ENCODE measurements at places on chromosomes 2 and 18.

- DNase-seq = no peak
Measured at GRCh38 chr2:36589230-36589630, 8.7 kb downstream of the FEZ2 start.

GRCh38 chr18:44536046-44536445, 144.6 kb upstream of the SETBP1 start:
- DNase-seq = no peak

GRCh38 chr18:9508446-9509025, 33.2 kb downstream of the RALBP1 start:
- DNase-seq = no peak

DNA sequence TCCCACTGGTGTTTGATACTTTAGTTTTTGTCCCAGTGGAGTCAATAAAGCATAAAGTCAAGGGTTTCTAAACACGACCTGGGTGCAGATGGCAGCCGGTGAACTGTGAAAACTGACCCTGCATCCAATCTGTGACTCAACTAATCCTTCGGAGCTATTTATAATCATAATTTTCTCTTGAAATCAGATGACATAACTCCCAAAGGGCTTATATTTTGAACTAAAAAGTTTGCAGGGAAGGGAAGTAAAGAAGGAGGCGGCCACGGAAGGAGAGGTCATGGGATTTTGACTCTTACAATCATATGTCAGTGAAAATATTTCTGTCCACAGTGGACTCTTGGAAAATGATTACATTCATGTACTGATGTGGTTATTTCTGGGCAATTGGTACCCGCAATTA, 178.5 kb downstream of the PDE1A start:
- no peak for DNase-seq

DNA sequence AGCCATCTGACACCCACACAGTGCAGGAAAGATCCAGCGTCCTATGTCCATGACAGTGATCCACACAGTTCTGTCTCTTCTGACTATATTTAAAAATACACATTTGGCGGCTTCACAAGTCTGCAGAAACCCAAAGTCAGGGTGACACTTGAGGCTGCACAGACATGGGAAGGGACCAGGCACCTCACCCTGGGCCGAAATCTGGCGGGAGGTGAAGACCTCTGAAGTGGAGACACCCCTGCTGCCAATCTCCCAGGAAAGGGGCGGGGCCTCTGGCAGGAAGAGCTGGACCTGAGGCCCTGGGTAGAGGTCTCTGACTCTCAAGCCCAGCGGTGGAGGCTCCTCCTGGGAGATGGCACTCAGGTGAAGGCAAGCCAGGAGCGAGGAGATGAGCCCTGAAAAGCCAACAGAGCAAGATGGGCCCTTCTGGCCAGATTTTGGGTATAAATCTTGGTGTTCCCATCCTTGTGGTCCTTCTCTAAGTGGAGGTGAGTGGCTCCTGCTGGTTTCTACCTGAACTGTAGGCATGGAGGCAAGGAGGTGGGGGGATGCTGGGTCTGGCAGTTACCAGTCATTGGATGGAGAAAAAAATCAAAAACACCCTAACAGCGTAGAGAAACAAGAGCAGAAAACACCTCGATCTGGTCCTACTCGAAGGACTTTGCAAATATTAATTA, 248.4 kb downstream of the HDAC4 start:
- DNase-seq = no peak

DNA sequence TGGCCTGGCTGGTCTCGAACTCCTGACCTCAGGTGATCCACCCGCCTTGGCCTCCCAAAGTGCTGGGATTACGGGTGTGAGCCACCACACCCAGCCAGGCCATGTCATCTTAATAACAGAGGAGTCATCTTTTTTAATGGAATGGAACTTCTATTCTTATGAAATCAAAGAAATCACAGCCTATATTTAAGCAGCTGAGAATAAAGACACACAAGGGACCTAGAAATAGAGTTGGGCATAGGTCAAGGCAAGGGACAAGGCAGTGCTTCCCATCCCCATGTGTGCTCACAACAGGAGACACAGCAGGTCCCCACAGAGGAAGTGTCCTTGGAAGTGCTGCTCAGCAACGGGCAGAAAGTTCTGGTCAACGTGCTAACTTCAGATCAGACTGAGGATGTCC, 3.2 kb downstream of the SNX17 start:
- DNase-seq = no peak

DNA sequence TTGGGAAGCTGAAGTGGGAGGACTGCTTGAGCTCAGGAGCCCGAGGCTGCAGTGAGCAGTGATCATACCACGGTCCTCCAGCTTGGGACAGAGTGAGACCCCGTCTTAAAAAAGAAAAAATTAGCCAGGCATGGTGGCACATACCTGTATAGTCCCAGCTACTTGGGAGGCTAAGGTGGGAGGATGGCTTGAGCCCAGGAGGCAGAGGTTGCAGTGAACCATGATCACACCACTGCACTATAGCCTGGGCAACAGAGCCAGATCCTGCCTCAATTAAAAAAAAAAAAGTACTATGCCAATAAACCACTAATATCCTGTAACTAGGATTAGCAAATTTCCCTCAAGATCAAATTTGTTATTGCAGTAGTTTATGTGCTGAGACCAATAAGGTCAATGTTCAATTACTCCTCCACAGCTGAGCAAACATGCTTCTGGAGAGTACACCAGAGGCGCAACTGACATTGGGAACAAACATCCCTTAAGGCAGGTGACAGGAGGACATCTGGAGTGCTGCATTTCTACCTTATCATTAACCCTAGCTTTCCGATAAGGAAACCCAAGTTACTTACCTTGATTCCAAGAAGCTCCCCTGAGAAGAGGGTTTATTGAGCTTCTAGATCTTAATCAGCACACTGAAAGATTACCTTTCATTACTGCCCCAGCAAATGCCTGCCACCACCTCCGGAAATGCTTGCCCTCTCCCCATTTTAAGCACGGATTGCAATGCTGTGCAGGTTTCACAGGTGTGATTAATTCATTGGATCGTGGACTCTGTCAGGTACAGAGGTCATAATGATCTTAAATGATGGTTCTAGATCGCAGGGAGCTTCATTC, 26.2 kb downstream of the MGAT4A start:
- DNase-seq = no peak

DNA sequence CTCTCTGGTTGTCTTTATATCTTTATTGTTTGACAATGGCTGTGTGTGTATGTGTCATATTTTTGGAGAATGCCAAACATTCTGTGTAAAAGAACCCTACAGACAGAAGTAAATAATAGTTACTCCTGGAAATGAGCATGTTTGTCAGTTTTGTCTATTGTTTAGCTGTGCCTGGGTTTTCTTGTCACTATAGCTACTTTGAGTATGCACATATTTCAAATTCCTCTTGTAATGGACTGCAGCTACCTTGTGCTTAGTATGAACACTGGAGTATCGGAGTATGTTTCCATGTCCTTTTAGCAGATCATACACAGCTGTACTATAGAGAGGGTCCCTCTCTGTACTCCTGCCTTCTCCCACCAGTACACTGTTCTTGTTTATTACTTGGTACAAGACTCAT, 58.0 kb upstream of the DOCK10 start:
- no peak for DNase-seq

- DNase-seq = no peak
Measured at GRCh38 chr2:199535445-199536177, 77.9 kb upstream of the SATB2 start.

GRCh38 chr2:144328938-144329337, 191.0 kb downstream of the ZEB2 start:
- no peak for DNase-seq

GRCh38 chr18:44771956-44772917, 91.5 kb downstream of the SETBP1 start:
- no peak for DNase-seq
